ENCODE measurements at places on chromosomes 1 and 21.

- no peak for DNase-seq
Measured at GRCh38 chr21:45947296-45947695, 34.3 kb upstream of the COL6A1 start.

DNA sequence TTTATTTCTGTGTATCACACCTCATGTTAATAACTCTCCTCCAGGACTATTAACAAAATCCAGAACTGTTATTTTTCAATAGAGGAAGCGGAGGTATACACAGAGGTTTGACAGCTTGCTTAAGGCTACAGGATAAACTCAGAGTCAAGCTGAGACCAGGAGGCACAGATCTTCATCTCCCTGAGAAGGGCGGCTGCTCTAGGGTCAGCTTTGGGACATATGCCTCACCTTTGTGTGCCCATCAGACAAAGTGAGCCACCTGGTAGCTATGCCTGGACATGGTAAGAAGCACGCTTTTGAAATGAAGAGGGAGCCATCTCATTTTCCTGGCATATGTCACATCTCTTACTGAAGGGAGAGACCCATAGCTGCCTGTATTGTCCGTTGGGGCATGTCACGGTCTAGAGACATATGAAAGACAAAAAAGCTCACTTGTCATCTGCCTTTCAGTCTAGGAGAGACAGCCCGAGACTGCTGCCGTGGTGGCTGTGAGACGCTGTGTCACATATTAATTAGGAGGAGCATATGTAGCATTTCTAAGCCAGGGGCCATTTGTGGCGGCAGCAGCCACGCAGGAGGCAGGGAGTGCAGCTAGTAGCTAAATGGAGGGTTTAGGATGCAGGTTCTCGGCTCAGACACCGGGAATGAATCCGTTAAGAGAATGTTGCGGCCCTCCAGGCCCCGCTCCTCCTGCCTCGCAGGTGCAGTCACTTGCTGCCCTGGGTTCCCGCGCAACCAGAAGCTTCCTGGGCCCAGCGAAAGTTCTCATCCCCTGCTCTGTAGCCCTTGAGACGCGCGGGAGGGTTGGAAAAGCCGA, 161.3 kb upstream of the C1orf21 start:
- no peak for DNase-seq

- no peak for DNase-seq
Measured at GRCh38 chr21:23016617-23017016, 2018.4 kb downstream of the NCAM2 start.

- no peak for DNase-seq
Measured at GRCh38 chr21:25572861-25573310, 34.4 kb downstream of the MRPL39 start.

DNA sequence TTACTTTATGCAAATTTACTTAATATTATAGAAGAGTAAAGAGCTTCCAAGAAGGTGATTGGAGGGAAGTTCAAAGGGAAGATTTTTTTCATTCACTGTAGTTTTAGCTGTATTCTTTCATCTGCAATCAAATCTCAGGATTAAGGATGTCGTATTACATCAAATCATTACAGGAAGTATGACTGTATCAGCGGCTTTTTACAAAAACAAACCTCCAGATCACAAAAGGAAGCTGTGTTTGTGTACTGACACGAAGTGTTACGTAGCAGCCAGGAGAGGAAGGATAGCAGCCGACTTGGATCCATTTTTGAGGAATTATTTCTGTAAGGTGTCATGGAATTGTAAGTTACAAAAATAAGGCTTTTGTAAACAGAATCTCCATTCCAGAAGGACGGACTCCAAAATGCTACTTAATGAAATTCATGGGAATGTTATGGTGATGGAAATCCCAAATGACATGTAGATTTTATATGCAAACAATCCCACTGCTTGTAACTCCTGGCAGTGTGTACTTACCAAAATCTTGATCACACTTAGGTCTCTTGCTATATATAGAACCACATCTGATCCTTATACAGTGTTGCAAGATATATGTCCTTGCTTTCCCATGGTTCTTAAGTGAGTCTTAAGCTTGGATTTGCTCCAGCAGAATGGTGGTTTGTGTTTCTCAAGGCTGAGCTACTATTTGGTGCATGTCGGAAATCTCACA, 49.8 kb downstream of the KCNJ15 start:
- no peak for DNase-seq

GRCh38 chr21:14548779-14549178, 2.7 kb upstream of the SAMSN1 start:
- DNase-seq: no peak

GRCh38 chr1:115557715-115558114, 84.1 kb upstream of the VANGL1 start:
- no peak for DNase-seq

GRCh38 chr1:2439369-2439768, 27.0 kb upstream of the PEX10 start:
- no peak for DNase-seq

DNA sequence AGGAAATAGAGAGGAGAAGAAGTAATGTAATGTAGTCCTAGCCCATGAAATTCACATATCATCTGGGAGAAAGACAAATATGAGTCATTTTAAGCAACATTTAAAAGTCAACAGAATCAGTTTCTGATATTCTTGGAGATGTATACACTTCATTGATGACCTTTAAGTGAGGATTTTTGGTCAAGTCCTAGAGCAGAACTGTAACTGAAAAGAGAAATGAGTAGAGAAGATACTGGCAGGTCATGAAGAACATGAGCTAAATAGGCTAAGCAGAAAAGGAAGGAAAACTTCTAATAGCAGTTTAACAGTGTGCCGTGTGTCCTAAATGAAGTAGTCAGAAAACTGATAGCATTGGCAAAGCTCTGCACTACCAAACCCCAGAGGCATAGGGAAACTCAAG, 4.6 kb downstream of the ZFP69B start:
- no peak for DNase-seq

GRCh38 chr1:38076455-38076854, 29.9 kb upstream of the POU3F1 start:
- no peak for DNase-seq

GRCh38 chr1:160859166-160859565, 3.5 kb downstream of the CD244 start:
- no peak for DNase-seq

DNA sequence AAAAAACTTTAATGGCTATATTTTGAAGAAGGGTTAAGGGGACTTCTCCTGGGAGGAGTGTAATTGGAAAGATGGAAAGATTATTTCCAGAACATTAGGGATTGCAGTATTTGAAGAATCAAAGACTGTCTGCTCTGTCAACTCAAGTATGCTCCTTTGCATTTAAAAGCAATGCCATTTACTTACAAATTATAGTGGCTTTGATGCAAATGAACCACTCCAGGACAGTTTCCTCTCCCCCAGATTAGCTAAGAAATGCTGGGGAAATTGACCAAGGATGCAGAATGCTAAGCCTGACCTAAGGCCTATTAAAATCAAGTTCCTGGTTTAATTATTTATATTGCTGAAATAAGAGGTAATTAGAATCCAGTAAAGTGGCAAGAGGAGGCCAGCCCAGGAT, 110.5 kb upstream of the CAMK1G start:
- DNase-seq: no peak

- no peak for DNase-seq
Measured at GRCh38 chr1:87279966-87280535, 48.6 kb upstream of the LMO4 start.

- no peak for DNase-seq
Measured at GRCh38 chr1:202623075-202623474, 87.2 kb downstream of the SYT2 start.

- no peak for DNase-seq
Measured at GRCh38 chr1:2001773-2002411, 1.7 kb downstream of the CFAP74 start.

DNA sequence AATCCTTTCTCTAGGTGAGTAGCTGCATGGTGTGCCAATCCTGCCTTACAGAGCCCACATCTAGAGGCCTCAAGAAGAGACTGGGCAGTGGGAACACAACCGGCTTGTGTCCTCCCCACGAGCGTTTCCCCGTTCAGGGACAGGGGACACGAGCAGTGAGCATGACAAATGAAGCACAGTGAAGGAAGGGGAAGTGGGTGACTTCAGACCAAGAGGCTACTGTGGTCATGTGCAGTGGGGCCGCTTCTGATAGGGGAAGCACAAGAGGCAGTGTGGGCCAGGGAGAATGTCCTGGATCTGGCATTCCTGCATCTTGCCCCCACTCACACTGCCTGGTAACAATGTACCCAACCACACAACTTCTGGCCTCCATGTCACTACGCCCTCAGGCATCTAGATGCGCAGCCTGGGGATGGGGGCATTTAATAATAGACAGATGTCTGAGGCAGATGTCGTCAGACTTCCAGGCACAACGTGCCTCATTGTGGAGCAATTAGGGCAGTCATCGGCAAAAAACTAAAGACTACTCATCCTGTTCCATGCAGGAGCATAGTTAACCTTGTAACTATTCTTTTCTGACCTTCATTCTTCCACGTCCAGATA, 155.6 kb upstream of the NBPF11 start:
- DNase-seq: no peak

- no peak for DNase-seq
Measured at GRCh38 chr1:13930151-13930550, 230.2 kb downstream of the PRDM2 start.

GRCh38 chr1:21201650-21202049, 25.0 kb upstream of the EIF4G3 start:
- no peak for DNase-seq

DNA sequence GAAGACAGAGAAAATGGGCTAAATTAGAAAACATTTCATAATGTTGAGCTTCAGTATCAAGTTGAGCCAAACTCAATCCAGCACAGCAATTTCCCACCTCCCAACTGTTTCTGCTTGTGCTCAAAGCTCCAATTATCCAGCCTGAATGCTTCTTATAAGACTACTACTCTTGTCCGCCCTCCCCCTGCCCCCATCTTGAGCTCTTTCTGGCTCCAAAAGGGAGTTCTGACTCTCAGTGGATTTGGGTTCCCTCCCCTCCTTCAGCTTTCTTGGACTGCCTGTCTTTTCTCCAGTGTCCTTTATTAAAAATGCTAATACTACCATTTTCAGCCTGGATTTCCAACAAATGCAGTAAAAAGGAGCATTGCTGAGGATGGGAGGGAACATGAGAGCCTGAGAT, 174.8 kb downstream of the ASTN1 start:
- DNase-seq: no peak

GRCh38 chr1:119659628-119660027, 11.6 kb upstream of the ZNF697 start:
- no peak for DNase-seq

DNA sequence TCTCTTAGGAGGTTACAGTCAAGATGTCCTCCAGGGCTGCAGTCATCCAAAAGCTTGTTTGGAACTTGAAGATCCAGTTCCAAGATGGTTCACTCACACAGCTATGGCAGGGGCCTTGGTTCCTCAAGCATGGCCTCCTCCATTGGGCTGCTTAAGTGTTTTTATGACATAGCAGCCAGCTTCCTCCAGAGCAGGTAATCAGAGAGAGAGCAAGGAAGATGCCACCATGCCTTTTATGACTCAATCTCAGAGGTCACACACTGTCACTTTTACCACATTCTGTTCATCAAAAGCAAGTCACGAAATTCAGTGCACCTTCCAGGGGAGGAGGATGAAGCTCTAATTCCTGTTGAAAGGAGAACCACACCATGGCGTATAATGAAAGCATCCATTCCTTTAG, 17.1 kb downstream of the ELAPOR1 start:
- DNase-seq: no peak

- no peak for DNase-seq
Measured at GRCh38 chr1:234932511-234933430, 195.9 kb downstream of the TOMM20 start.

- no peak for DNase-seq
Measured at GRCh38 chr1:1899967-1900327, 9.1 kb upstream of the GNB1 start.

- peak; percentile 68 for DNase-seq
Measured at GRCh38 chr21:44304877-44305293, 5.0 kb downstream of the PFKL start.

GRCh38 chr1:29896300-29896699, 660.0 kb downstream of the PTPRU start:
- DNase-seq: no peak

GRCh38 chr1:220137019-220137786, 43.3 kb downstream of the IARS2 start:
- no peak for DNase-seq

DNA sequence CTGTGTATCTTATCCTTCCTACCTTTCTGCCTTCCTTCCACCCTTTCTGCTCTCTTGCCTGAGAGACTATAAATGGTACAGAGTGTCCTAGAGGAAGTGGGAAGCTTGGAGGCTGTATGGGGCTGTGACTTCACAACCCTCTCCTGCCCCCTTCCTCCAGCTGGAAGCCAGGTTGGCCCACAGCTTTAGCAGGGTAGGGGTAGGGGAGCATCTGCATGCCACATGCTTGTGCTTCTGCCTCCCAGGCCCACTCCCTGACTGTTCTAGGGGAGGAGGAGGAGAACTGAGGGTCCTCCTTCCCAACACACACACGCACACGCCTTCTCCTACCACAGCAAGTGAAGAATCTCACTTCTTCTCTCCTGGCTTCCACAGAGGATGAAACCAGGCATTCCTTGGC, 3.9 kb upstream of the SLC27A3 start:
- no peak for DNase-seq

- DNase-seq: no peak
Measured at GRCh38 chr1:93679546-93679945, 2.1 kb downstream of the BCAR3 start.

- no peak for DNase-seq
Measured at GRCh38 chr1:182917378-182917777, 35.6 kb downstream of the SHCBP1L start.

DNA sequence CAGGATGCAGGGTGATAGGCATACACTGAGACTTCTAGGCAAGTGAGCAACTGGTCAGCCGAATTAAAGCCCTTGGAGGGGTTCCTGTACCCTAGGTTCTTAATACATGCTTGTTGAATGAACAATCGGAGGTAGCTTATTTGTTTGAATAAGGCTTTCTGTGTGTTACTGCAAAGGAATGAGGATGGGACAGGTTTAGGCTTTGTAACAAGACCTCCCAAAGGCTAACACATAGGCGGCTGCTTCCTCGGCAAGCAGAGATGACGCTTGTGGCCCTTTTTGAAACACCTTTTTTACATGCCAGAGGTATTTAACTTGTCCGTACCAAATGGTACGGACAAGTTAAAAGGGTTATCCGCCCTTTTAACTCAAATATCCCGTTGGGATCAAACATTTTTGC, 511.6 kb downstream of the KIF26B start:
- DNase-seq: no peak

DNA sequence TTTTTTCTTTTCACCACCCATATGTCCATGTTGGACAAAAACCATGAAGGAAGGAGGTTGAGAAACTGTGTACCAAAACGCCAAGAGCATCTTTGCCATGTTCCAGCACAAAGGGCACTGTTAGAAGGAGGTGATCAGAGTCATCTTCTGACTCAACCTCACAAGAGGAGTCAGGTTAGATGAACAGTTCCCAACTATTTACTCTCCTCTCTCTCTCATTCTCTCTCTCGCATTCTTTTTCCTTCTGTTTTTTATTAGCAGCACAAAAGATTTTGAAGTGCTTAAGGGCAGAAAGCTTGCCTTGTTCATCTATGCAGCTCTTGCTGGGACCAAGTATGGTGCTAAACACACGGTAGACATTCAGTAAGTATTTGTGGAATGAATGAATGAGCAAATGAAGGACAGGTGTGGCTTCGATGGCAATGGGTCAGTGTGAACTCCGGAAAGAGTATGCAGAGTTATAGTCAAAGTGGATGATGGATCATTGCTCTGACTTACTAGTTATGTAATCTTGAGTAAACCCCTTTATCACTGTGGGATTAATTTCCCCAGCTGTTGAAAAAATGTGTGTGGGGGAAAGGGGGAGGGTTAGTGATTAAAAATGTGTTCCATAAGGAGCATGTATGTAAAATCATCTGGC, 33.9 kb downstream of the DDR2 start:
- DNase-seq: no peak
